ENCODE measurements at places on chromosomes 3 and 15.

GRCh38 chr15:65033659-65034269 is 4.3 kb upstream of the MTFMT start:
- no peak for DNase-seq

DNA sequence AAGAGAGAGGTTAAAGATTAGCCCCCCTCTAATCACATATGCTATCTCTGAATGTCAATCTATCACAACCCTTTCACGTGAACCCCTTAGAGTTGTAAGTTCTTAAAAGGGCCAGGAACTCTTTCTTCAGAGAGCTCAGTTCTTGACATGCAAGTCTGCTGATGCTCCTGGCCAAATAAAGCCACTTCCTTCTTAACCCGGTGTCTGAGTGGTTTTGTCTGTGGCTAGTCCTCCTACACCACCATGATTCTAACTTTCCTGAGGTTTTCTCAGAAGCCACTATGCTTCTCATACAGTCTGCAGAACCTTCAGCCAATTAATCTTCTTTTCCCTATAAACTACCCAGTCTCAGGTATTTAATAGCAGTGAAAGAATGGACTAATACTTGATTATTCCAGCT is 231.1 kb upstream of the CNTN6 start:
- DNase-seq: no peak

DNA sequence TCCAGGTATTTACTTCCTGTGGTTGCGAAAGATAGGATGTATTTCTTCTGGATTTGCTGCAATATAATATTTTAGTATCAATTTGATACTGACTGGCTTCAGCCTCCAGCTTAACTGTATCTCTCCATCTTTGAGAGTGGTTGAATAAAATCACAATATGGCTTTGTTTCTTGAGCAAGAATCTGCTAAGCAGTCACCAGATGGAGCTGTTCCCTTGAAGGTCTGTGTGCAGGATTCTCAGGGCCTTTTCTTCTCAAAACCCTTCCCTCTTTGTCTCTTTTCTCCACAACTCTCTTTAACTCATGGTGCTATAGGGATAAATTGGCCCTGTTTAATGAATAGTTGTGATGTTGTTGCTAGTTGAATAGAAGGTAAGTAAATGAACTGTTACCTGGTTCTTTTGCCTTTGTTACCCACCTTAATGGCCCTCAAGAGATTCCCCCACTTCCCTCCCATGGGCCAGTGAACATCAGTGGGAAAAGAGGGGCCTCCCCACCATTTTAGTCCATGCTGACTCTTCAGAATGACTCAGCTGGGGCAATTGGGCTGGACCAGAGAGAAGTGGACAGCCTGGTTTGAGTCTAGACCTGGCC is 34.8 kb upstream of the RAB6B start:
- no peak for DNase-seq

- DNase-seq: no peak
Measured at GRCh38 chr3:185929192-185930151, 8.3 kb downstream of the TRA2B start.

GRCh38 chr3:54963641-54964040 is 35.8 kb upstream of the LRTM1 start:
- no peak for DNase-seq

GRCh38 chr3:4644951-4645350 is 151.8 kb downstream of the ITPR1 start:
- no peak for DNase-seq
